ENCODE measurements at places on chromosomes 6 and 20.

- DNase-seq = no peak
These were observed 608.4 kb upstream of the AGPAT4 start for GRCh38 chr6:161882196-161882765.

- DNase-seq = no peak
These were observed 257.8 kb downstream of the GMPR start for GRCh38 chr6:16496210-16496609.

DNA sequence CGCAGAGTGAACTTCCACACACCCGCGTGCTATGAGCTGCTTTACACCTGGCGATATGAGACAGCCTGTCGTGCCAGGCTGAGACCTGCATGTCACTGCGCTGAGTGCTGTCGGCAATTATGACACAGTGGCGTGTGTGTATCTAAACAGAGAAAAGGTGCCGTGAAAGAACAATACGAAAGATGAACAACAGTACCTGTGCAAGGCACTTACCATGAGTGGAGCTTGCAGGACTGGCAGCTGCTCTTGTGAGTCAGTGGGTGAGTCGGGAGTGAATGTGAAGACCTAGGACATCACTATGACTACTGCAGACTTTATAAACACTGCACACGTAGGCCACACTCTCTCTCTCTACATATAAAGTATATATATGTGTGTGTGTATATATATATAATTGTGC lies 68.5 kb upstream of the DUSP22 start:
- DNase-seq = no peak

DNA sequence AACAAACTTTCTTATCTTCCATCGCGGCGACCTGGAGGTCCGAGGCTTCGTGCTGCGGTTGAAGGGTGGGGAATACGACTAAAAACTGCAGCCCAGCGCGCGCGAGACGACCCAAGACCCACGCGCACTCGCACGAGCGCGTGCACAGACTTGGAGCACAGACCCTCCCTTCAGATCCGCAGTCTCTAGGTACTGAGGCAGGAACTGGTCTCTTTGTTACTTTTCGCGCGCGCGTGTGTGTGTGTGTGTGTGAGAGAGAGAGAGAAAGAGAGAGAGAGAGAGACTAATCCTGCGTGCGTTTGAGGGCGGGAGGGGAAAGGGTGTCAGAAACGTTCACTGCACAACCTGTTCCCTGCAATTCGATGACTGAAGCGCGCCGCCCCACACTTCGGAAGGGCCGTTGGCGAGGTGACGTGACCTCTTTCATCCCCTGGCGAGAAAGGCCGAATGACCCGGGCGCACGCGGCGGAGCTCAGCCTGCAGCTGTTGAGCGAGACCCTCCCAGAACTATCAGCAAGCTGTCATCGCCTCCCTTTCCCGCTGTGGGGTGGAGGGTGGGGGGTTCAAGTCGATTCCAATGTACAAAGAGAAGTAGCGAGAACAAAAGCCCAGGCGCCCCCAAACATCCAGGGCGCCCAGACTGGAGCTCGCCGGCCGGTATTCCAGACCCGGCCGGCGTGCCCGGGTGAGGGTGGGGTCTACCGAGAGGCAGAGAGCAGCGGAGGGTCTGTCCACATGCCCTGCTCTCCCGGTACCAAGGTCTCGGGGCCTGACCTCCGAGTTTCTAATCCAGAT lies 1.5 kb upstream of the TUBB2B start:
- no peak for DNase-seq

DNA sequence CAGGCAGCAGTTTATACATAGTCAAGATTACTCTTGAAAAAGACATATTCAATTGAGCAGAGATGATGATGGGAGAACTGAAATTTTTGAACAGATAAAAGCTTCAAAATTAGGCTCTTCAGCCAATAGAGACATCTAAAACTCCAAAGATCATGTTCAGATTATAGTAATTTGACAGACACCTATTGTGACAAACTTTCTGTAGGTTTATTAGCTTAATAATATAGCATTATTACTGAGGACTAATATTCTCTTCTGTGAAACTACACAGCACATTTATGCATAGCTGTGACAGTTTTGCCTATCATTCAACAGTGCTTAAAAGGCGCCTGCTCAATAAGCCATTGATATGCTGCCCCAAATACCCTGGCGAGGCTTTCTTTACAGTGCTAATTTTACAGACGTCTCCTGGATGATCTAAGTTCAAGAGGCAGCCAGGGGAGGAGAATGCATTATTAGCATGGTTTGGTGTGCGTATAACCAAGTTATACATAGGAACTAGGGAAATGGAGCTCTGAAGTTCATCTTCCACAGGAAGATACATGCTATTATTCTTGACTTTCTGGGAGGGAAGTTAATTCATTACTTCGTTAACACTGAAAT lies 21.5 kb downstream of the PLAGL1 start:
- no peak for DNase-seq

- no peak for DNase-seq
These were observed 448.0 kb downstream of the TENT5A start for GRCh38 chr6:81304466-81304865.

GRCh38 chr6:157596461-157596860 lies 215.5 kb downstream of the ZDHHC14 start:
- DNase-seq = no peak

GRCh38 chr6:36246506-36247268 lies 23.2 kb upstream of the PNPLA1 start:
- no peak for DNase-seq

DNA sequence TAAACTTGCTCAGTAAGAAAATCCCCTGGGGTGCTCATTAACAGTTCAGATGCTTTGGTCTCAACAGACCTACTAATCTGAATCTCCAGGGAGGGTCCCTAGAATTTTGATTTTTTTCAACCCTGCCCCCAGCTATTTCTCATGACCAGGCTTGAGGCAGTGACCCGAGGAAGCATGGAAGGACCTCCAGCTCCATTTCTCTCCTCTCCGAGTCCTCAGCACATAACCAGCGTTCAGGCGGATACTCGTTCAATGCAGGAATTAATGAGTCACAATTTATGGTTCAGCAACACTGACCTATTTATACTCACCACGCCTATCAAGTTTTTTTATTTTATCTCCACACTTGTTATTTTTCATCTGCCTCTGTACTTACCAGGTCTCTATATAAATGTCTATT lies 369.2 kb upstream of the CDH4 start:
- DNase-seq = no peak

DNA sequence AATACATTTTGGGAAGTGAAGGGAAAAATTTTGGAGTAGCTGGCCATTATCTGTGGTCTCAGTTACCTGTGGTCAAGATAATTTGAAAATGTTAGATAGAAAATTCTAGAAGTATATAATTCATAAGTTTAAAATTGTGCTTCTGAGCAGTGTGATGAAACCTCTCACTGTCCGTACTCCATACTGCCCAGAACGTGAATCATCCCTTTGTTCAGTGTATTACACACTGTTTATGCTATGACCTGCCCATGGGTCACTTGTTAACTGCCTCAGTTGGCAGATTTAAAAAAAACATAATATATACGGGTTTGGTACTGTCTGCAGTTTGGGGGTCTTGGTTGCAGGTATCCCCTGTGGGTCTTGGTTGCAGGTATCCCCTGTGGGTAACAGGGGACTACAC lies 4.1 kb upstream of the CALHM5 start:
- no peak for DNase-seq
